ENCODE measurements at places on chromosomes 6 and 20.

GRCh38 chr6:12030993-12031550, 19.0 kb downstream of the HIVEP1 start:
- no peak for DNase-seq

DNA sequence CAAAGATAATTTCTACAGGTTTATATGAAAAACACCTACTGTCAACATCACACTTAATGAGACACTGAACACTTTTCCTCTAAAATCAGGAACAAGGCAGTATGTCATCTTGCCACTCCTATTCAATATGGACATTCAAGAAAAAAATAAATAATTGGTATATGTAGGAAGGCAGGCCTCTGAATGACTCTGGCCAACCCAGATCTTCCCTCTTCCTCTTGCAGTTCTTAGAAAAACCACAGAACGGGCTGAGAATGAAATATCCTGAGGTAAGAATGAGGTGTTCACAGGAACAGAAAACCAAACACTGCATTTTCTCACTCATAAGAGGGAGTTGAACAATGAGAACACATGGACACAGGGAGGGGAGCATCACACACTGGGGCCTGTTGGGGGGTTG, 1207.2 kb upstream of the CITED2 start:
- DNase-seq: no peak

DNA sequence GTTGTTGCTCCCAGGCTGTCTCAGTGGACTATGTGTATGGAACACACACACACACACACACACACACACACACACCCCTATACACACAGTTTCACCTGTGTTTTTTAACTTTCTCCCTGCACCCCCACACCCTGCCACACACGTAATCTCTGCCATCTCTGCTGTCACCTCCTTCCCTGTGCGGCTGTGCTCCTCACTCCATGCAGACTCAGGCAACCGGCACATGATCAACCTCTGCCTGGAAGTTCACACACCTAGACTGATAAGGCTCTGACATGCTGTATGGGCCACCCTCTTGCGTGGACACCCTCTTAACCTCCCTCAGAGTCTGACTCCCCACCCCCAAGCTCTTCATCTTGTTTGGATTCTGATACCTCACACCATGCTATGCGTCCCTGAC, 152.3 kb upstream of the THEMIS start:
- DNase-seq: no peak

DNA sequence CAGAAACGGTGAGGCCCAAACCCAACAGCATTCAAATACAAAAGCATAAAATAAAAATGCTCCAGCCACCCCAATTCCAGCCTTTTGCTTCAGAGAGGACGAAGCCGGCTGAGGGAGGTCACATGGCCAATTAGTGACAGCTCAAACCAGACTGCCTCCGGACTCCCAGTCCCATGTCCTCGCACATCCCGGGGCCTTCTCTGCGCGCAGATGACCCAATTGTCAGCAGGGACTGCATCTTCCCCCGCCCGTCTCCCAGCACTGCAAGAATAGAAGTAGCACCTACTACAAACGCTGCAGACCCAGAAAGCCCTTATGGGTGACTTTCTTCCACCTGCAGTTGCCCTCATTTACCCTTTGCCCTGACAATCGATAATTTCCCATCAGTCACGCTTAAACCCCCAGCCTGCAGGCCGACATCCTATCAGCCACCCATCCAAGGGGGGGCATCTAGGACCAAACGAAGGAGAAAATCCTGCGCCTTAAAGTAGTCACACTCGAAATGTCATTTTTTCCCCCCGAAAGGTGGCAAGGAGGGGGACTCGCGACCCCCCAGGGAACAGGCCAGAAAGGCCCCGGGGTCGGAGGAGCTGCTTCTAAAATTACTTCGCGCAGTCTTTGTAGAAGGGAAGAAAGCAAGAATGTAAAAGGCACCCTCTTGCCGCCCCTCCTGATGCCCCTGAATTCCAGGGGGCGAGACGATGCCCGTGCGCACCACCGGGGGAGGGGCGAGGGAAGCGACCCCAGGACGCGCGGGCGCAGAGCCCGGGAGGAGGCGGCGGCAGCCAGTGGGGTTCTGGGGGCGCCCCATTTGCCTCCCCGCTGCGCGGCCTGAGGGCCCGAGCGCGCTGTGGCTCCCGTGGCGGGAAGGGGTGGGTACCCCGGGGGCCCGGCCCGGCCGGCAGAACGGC, 792 bp downstream of the SLC23A2 start:
- DNase-seq: no peak

DNA sequence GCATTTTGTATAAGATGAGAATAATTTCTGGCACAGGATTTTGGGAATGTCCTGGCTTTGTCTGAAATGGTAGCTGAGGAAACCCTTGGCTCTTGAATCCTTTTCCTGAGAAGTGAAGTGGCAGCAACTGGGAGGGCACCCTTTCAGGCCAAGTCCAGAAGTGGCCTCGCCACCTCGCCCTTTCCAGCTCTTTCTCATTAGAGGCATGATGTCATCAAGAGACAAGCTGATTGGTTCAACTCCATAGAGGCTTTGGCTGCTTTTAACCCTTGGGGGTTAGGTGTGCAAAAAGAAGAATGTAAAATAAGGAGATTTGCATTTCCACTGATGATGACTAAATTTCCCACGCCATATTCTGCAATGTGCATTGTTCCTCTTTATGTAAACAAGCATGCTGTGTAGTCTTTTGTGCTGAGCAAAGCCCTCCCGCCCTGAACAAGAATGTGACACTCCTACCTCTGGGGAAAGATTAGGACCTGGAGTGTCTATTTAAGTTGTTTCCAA, 116.5 kb downstream of the TCP11 start:
- no peak for DNase-seq

DNA sequence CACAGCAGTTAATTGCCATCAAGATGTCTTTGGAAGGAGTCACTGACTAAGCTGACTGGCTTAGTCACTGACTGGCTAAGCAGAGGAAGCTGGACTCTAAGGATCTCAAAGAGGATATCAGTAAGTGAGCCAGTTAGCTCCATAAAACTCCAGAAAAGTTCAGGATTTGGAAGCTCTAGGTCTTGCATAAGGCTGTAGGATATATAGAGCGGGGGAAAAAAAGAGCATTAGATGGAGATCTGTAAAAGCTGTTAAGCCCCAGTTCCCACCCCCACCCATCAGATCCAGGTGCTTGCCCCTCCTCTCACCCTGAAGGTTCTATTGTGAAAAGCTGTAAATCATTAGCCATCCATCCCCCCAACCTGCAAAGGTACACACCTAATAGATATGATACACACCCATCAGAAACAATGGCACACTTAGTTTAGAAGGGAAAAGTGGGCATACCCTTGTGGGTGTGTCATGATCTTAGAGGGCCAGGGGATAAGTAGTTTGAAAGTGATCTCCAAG, 32.2 kb downstream of the CARMIL1 start:
- no peak for DNase-seq

DNA sequence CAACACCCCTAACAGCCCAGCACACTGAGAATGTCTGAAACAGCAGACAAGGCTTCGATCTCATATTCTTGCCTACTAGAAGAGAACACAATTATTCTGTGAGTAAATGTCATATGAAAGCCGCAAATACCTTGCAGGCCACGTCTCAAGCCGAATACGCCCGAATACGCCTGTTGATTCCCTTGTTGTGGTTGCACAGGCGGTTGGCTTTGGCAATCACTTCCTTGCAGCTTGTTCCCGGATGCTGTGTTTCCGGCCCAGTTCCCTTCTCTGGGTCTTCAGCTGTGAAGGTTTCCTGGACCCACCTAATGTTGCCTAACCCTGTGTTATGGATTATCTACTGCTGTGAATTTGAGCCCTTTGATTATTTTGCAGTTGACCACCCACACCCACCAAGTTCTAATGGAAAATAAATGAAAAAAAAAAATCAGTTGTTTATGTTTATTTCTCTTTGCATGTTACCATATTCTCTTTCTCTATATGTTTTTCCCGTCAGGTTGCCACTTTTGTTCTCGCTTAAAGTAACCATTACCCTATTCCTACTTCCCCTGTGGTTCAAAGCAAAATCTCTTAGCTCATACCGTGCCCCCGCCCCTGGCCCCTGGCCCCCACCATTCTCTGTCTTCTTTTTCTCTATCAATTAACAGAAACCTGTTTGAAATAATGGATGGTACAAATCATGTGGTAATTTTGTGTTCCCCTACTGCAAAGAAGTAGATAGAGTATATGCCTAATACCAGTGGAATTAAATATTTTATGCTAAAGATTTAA, 172.4 kb downstream of the ADGB start:
- DNase-seq: no peak

DNA sequence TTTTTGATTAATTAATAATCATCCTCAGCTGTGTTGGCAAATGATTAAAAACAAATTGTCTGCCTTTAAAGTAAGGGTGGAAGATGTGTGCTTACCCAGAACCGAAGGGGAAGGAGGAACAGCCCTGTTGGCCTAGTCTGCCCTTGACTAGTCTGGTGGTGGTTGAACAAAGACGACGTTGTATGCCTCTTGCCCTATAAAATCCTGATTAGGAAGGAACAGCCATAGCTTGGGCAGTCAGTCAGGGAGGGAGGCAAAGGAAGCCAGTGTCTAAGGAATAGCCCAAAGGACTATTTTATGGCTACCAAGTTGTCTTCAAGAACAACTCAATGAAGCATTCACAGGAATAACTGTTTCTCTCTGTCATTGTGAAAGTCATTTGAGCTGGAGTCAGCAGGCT, 70.7 kb downstream of the PRDM1 start:
- no peak for DNase-seq

DNA sequence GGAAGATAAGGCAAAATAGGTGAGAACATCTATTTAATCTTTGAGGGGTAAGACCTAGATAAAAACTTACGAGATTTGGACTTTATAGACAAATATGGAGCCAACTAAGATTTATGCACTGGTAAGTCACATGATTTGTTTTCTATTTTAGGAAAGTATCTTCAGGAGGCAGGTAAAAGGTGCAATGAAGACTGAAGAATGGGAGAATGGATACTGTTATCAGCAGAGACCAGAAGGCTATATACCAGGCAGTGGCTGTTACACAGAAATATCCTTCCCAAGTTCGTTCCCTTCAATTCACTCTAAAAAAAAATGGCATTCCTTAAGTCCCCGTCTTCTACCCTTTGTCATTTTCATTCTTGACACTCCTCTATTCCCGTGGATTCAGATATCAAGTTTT, 123.8 kb downstream of the MYB start:
- DNase-seq: no peak

- DNase-seq: no peak
Measured at GRCh38 chr20:50517817-50518154, 7.6 kb downstream of the PTPN1 start.

DNA sequence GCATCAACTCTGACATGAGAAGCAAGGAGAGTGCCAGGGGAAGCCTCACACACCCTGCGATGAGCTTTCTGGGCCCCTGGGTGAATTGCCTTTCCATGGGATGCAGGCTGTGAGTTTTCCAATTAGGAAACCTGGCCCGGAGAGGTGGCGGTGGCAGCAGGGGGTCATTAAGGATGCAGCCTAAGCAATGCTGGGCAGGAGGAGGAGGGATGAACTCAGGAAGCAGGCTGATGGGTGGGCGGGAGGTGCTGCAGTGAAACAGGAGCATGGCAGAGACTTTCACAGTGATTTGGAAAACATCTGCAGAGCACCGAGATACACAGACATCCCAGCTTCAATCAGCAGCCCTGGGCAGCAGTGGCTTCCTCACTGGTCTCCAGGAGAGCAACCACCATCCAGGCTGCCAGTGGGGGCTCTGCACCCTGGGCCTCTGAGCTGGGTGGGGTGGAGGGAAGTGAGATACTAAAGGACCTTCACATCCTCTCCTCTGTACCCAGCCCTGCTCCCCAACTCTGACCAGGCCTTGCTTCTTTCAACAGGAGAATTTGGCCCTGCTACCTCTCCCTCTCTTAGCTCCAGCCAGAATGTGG, 44.9 kb downstream of the LRFN2 start:
- no peak for DNase-seq

DNA sequence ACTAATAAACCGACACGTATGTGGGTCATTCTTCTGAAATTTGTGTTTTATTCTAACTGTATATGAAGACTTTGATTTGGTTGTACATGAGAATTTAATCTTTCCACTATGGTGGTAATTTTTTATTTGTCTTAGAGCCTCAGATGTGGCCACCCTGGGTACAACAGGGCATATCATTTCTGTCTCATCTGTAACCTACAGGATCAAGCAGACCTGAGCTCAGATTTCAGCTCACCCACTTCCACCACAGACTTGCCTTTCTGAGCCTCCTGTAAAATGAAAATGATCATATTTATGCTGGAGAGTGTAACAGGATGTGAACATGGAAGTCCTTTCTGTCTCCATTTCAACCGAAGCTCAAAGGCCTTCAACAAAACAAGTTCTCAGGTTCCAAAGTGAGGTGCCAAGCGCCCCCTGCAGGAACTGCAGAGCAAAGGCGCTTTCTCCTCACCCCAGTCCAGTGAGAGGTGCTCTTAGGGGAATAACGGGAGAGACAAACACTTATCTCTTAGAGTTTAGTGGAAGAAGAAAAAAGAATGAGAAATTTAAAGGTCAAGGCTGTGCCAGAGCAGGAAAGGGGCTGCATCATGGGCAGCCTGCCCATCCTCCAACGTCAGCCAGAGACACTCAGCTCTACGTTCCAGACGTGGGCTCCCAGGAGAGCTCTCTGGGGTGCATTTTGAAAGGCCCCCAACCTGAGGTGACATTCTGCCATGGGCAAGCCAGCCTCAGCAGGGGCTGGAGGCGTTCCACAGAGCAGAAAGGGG, 23.0 kb upstream of the CD24 start:
- DNase-seq: peak; percentile 32

GRCh38 chr20:25738198-25738597, 41.5 kb upstream of the ZNF337 start:
- no peak for DNase-seq

- no peak for DNase-seq
Measured at GRCh38 chr20:59123678-59124255, 39.9 kb upstream of the ZNF831 start.

- no peak for DNase-seq
Measured at GRCh38 chr6:163249651-163250101, 164.8 kb upstream of the QKI start.

- DNase-seq: no peak
Measured at GRCh38 chr6:15207923-15208322, 37.9 kb upstream of the JARID2 start.

GRCh38 chr6:68758559-68758958, 123.5 kb downstream of the ADGRB3 start:
- DNase-seq: no peak

GRCh38 chr20:44454306-44454963, 21.2 kb upstream of the TTPAL start:
- DNase-seq: no peak

- no peak for DNase-seq
Measured at GRCh38 chr20:59723108-59723500, 118.8 kb downstream of the PHACTR3 start.

DNA sequence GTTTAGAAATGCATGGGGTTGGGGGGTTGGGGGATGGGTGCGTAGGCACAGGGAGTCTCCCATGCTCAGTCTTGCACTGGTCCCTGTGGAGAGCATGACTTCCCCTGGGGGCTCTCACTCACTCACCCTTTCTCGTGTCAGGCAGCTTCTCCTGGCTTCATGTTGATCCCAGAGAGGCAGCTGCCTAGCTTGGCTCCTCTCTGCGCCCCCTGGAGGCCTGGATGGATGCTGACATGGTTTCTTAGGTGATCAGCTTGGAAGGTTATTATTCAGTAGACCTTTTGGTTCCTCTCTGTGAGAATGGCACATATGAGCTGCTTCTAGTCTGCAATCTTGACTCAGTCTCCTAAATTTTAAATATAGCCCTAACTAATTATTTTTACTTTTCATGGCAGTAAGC, 109.3 kb upstream of the FAM83B start:
- DNase-seq: no peak
